Bronchial smooth muscle cell (primary cell): ENCODE measurements at places on chromosomes 5 and 9. TPM values are rescaled to one million over a fixed set of nuclear protein-coding genes. Genes with fewer than 3 reads are reported as not detected.

DDX4 gene
- not detected in 2 replicates for total RNA-seq

KLHL3 gene
- total RNA-seq = 0.77 and 1.6 TPM in 2 replicates

CMBL gene
- total RNA-seq = 15.0 and 23.1 TPM in 2 replicates

MARCOL gene
- total RNA-seq = not detected in 2 replicates

LRRTM2 gene
- total RNA-seq = 1.0 and 3.5 TPM in 2 replicates

SPAAR gene
- under 0.01 and 0.17 TPM in 2 replicates for total RNA-seq

PARP8 gene
- total RNA-seq = 7.1 and 8.0 TPM in 2 replicates

PIP5K1B gene
- not detected in 2 replicates for total RNA-seq
